ENCODE measurements at places on chromosomes 2 and 18. TPM values are rescaled to one million over a fixed set of nuclear protein-coding genes. Genes with fewer than 3 reads are reported as not detected.

CNTNAP5 gene
- total RNA-seq = not detected

PHOSPHO2 gene
- total RNA-seq = 12.2 TPM

CFAP65 gene
- total RNA-seq = 0.11 TPM

CIB4 gene
- not detected for total RNA-seq

GALNT14 gene
- total RNA-seq = 32.3 TPM

ACMSD gene
- not detected for total RNA-seq

GULP1 gene
- total RNA-seq = 25.9 TPM

SERPINB12 gene
- not detected for total RNA-seq

ANKRD29 gene
- 3.9 TPM for total RNA-seq

GALR1 gene
- total RNA-seq = not detected

TLX2 gene
- not detected for total RNA-seq

SULT1C4 gene
- not detected for total RNA-seq

CXCR4 gene
- 6.5 TPM for total RNA-seq

GALNT3 gene
- 9.3 TPM for total RNA-seq

ANKRD62 gene
- total RNA-seq = not detected

UNC80 gene
- total RNA-seq = not detected

SLC23A3 gene
- total RNA-seq = 0.86 TPM

RETREG2 gene
- 48.8 TPM for total RNA-seq

GALNT1 gene
- 95.4 TPM for total RNA-seq

MYL1 gene
- total RNA-seq = not detected

EGR4 gene
- not detected for total RNA-seq

SLC30A3 gene
- 0.11 TPM for total RNA-seq

ACADL gene
- total RNA-seq = not detected

CCDC88A gene
- total RNA-seq = 58.7 TPM

MARCO gene
- not detected for total RNA-seq

REG3G gene
- not detected for total RNA-seq
